ENCODE measurements at places on chromosomes 4 and X. TPM values are rescaled to one million over a fixed set of nuclear protein-coding genes. Genes with fewer than 3 reads are reported as not detected.

GRCh38 chr4:24642981-24643547 is 58.7 kb upstream of the DHX15 start:
- peak overlapping the region; percentile 35 for H3K27ac ChIP-seq
- H3K4me3 ChIP-seq, result no peak overlapping the region
- DNase-seq, result no peak
- H3K4me1 ChIP-seq, result peaks cover 18% of the 10 kb centered on the region
- H3K27me3 ChIP-seq, result peaks cover 3% of the 10 kb centered on the region

DNA sequence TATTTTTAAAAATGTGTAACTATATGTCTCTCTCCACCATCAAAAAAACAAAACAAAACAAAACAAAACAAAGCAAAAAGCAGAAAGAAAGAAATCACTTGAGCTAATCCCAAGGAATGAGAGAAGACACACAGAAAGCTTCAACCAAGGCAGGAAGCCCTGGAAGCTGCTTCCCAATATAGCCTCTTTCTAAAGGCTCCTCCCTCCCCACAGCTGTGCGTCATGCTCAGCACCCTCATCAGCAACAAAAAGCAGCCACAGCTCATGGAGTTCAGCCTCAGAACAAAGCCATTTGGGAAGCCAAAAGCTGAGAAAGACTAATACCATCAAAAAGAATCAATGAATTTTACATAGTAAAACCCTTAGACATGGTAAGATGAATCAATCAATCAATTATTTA is 501.6 kb upstream of the SMIM31 start:
- H3K27me3 ChIP-seq, result no peaks in the 10 kb centered on the region
- H3K36me3 ChIP-seq, result no peaks in the 10 kb centered on the region
- no peak for DNase-seq
- no peak overlapping the region for H3K4me3 ChIP-seq
- H3K4me1 ChIP-seq, result no peaks in the 10 kb centered on the region

DNA sequence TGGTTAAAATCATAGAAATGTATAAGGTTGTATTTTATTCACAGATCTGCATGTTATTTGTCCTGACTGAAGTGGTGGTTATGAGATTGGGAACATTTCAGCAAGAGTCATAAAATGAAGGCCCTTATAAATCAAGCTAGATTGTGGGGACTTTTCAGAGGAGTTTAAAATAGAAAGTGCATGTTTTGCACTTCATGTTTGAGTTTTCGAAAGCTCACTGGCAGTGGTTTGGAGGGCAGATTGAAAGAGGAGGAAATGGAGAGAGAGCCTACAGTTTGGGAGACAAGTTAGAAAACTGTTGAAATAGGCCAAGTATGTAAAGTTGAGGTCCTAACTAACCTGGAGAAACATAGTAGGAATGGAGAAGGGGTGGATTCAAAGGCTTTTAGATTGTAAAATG is 124.9 kb downstream of the KDM6A start:
- DNase-seq, result no peak
- H3K27ac ChIP-seq, result no peak overlapping the region
- no peaks in the 10 kb centered on the region for H3K36me3 ChIP-seq
- no peak overlapping the region for H3K4me3 ChIP-seq
- no peaks in the 10 kb centered on the region for H3K27me3 ChIP-seq

- H3K4me3 ChIP-seq, result no peak overlapping the region
- peak; percentile 34 for DNase-seq
These were observed 13.2 kb downstream of the CA5B start for GRCh38 chrX:15751155-15751819.

- H3K36me3 ChIP-seq, result no peaks in the 10 kb centered on the region
- peaks cover 6% of the 10 kb centered on the region for H3K27me3 ChIP-seq
- no peaks in the 10 kb centered on the region for H3K4me1 ChIP-seq
- no peak for DNase-seq
These were observed 119.0 kb downstream of the INPP4B start for GRCh38 chr4:142727149-142727548.

GRCh38 chr4:94507281-94507680 is 55.5 kb downstream of the PDLIM5 start:
- H3K27me3 ChIP-seq, result no peaks in the 10 kb centered on the region
- DNase-seq, result no peak
- no peak overlapping the region for H3K4me3 ChIP-seq
- H3K27ac ChIP-seq, result no peak overlapping the region
- peaks cover 2% of the 10 kb centered on the region for H3K36me3 ChIP-seq

- H3K4me1 ChIP-seq, result no peaks in the 10 kb centered on the region
- no peaks in the 10 kb centered on the region for H3K36me3 ChIP-seq
- H3K27ac ChIP-seq, result no peak overlapping the region
- no peaks in the 10 kb centered on the region for H3K27me3 ChIP-seq
- DNase-seq, result no peak
These were observed 207.2 kb downstream of the NLGN4X start for GRCh38 chrX:6021316-6022091.

DNA sequence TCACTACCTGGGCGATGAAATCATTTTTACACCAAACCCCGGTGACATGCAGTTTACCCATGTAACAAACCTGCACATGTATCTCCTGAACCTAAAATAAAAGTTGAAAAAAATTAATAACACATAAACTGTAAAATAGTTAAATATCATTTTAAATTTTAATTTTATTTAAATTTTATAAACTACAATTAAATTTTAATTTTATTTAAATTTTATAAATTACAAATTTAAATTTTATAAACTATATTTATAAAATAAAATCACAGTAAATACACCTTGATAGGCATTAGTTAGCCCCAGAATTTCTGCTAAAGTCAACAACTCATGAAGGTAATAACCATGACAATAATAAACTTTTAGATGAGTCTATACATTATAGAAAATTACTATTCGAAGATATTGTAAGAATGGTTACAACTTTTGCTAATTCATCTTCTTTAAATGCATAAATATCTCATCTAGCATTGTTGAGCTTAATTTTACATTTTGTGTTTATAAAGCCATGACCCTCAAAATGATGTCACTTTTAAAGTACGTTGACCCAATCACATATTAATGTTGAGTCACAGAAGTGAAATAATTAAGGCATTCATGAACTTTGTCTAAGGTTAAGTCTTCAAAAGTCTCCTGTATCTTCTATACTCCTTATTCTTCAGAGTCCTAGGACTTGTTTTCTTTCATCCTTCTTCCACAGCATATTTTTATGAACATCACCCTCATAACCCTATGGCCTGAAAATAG is 755.8 kb upstream of the LCORL start:
- no peak overlapping the region for H3K4me3 ChIP-seq
- no peak overlapping the region for H3K27ac ChIP-seq
- no peaks in the 10 kb centered on the region for H3K4me1 ChIP-seq

The BEX5 gene
- not detected for total RNA-seq

DNA sequence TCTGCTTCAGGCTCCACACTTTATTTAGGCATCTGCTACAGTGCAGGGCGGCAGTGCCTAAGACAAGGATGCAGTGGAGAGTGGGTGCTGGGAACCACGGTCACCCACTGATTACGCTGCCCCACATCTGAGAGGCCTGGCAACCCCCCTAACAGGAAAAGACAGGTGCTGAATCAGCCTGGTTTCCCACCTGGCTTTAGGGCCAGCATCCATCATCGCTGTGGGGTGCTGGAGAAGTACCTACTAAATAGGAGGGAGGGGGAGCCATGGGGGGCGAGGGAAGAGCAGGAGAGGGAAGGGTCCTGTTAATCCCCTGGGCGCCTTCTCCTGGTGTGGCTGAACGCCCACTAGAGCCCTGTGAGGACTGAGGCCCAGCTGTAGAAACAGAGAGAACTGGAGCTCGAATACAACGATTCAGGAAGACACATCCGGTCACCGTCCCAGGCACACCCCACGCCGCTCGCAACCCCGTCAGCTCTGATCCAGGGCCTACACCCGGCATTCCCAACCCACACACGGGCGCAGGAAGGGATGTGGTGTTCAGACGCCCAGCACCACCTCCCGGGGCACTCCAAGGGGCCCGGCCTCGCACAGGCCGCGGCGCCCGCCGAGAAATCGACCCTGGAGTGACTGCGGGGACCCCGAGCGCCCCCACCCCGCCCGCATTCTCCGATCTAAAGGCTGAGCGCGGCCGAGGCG is 554 bp downstream of the DCTD start:
- peaks cover 16% of the 10 kb centered on the region for H3K4me1 ChIP-seq
- H3K4me3 ChIP-seq, result peak overlapping the region; percentile 67
- H3K27ac ChIP-seq, result peak overlapping the region; percentile 82
- H3K27me3 ChIP-seq, result peaks cover under 1% of the 10 kb centered on the region
